Activated CD4-positive, alpha-beta T cell treated with anti-CD3 and anti-CD28 coated beads, Interleukin-2, amount 50 U/mL, for 48 hours (primary cell): ENCODE measurements at places on chromosomes 5 and 9.

DNA sequence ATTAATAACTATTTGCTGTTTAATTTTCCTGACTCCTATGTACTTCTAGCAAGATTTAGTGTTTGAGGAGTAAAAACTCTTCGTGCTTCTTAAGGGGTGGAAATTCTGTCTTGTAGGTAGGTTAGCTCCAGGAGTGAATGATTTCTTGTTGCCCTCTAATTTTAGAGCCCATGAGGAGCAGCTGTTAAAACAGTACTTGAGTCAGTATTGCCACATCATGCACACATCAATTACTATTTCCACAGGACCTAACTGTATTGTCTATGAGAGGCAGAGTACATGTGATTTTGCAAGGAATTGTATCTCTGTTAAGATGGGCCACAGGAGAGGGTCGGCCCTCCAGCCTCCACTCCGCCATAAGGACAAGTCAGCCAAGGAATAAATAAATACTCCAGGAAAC is 91.2 kb downstream of the PDZD2 start:
- no peak for DNase-seq

GRCh38 chr5:35408146-35408545 is 177.9 kb upstream of the PRLR start:
- DNase-seq, result no peak

GRCh38 chr5:80569961-80570786 is at the start of gene ANKRD34B:
TSS of gene ANKRD34B (minus strand) at chr5:80570280. CDS start at chr5:80560019, 10,261 bp downstream.
- peak; percentile 36 for DNase-seq

GRCh38 chr5:82538339-82539034 is 260.3 kb upstream of the RPS23 start:
- DNase-seq, result no peak

DNA sequence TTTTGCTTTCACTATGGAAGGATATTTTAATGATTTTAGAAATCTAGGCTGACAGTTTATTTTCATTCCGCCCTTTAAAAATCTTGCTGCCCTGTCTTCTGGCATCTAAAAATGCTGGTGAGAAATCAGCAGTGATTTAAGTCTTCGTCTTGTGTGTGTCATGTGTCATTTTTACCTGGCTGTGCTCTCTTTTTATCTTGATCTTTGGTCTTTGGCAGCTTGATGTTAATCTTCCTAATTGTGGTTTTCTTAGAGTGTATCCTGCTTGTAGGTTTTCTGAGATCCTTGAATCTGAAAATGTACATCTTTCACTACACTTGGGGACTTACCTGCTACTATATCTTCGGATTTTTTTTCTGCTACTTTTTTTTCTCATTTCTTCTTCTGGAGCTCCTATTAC is 11.9 kb upstream of the LPCAT1 start:
- no peak for DNase-seq

DNA sequence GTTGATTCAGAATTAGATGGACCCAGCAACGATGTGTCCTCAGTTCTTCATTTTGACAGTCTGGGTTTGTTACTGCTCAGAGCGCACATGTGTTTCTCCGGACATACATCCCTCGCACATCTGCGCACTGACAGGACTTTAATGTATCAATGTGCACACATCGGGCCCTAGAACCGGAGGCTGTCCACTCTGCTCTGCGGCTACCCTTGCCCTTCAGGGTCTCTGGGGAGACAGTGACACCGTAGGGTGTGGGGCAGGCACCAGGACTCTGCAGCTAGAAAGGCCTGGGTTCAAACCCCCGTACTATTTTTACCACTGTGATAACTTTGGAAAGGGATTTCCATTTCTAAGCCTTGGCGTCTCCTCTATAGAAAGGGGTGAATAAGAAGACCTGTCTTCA is 23.5 kb upstream of the LPCAT1 start:
- DNase-seq, result no peak

GRCh38 chr5:179295778-179296149 is 49.5 kb downstream of the ADAMTS2 start:
- no peak for DNase-seq

GRCh38 chr5:148778882-148779281 is 47.5 kb upstream of the ADRB2 start:
- DNase-seq, result no peak

DNA sequence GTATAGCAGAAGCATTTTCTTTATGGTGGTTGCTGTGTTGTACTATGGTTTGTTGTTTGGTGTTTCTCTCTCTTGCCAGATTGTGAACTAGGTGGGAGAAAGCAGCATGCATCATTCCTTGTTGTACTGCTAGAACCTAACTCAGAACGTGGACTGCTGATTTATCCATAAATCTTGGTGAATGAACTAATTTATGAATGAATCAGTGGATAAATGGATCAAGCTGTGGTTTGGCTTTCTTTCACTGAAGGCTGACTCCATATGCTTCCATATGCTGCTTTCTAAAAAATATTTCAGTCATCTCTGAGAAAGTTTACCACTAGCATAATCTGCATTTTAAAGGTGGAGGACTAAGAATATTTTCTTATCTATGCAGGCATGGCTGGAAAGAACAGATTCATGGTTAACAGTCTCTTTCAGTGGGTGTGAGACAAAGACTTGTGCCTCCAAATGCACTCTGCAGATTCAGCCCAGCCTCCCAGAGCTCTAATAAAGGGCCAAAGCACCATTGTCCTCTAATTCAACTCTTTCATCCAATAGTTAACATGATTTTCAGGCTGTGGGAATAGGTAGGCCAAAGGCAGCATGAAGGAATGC is 237.7 kb downstream of the SH3GL2 start:
- no peak for DNase-seq

DNA sequence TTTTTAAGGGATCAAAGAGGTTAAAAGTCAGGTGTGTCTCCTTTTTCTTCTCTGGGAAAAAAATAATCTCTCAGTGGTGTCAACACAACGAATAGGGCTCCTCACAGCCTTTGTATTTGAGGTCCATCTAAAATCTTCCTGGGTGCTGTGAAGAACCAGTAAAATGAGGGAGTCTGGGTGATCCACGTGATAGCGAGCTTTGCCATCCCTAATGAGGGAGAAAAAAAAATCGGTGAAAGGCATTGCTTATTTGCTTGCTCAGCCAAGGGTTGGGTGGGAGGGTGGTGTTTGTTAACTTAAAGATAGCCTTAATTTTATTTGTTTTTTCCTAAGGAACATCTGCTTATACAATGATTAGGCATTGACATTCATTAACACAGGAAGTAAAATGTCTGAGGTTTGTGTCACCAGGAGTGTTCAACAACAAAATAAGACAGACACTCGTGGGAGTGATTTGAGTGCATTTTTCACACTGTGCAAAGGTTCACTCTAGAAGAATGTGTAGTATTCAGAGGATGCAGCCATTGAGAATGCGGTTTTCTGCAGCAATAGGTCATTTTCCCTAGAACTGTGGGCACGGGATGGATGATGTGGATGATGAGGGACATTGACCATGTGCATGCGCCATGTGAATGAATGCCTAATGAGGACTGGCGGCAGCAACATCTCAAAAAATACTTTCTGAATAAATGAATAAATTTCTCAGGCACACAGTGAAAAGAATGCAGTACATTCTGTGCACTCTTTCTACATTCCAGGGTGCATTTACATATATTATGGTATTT is 369.5 kb downstream of the NTRK2 start:
- DNase-seq, result no peak
